ENCODE measurements at places on chromosomes 2 and 18.

GRCh38 chr18:68426731-68427315, 288.1 kb downstream of the TMX3 start:
- DNase-seq: no peak

DNA sequence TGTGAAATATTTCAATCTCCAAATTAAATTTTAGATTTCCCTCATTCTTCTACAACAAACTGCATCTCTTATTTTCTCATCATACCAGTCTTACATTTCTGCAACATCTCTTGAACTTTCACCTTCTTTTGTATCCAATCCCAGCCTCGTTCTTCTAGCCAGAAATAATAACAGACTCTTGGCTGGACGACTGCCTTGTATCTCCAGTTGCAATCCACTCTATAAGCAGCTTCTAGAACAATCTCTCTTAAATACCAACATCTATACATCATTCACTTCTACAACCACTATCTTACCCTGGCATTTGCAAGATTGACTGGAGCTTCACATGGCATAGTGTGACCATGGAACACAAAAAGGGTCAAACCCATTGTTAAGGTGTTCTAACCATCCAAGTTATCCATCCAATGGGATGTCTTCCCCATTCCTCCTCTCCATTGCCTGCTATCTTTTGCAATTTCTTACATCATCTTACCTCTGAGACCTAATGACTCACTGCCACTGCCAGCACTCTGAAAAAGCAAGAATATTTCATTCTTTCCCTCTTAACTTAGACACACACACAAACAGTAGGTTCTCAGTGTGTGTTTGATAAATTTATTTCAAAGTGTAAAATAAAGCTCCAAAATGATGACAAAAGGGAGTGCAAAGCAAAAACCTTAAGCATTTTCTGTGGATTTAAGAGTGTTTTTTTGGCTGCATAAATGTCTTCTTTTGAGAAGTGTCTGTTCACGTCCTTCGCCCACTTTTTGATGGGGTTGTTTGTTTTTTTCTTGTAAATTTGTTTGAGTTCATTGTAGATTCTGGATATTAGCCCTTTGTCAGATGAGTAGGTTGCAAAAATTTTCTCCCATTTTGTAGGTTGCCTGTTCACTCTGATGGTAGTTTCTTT, 145.6 kb downstream of the METTL4 start:
- DNase-seq: peak; percentile 36

DNA sequence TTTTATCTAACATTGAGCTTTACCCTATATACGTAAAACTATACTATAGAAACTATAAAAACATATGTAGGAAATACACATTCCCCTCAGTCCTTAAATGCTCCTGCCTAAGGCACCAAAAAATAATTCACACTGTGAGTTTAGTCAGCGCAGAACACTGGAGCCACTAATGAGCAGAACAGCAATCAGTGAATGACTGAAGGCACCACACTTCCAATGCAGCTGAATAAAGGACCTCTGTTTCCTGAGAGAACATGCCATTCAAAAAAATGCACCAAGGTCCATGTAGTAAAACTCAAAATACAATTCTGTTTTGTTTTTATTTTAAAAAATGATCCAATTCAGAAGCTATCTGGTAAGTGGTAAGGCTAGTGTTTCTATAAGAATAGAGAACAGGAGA, 1280.6 kb upstream of the NRXN1 start:
- no peak for DNase-seq

DNA sequence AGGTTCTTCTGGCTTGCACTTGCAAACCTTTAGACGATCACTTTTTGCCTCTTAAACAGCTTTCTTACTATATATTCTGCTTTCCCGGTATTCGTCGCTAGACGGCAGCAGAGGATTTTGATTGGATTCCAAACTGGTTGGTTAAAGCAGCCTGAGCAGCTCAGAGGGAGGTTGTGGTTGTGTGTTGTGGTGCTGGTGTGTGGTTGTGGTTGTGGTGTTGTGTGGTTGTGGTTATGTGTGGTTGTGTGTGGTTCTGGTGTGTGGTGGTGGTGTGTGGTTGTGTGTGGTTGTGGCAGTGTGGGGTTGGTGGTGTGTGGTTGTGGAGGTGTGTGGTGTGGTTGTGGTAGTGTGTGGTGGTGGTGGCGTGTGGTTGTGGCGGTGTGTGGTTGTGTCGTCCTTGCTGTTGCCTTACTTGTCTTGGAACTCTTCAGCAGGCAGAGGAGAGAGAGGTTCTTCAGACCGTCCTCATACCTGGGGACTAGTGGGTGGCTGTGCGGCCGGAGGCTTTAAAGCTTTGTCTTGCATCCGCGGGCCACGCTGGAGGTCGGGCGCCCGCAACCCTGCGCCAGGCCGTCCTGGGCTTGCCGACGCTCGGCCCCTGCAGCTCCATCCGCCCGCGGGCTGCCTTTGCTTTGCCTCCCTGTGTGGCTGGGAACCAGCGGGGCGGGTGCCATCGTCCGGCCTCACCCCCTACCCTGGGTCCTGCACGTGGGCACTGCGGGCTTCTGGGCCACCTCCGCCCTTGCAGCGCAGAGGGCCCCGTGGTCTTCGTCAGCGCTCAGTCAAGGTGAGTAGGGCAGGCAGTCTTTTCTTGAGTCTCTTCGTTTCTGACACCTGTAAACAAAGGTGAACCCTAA, 190.8 kb downstream of the ARHGAP28 start:
- DNase-seq: peak; percentile 81

DNA sequence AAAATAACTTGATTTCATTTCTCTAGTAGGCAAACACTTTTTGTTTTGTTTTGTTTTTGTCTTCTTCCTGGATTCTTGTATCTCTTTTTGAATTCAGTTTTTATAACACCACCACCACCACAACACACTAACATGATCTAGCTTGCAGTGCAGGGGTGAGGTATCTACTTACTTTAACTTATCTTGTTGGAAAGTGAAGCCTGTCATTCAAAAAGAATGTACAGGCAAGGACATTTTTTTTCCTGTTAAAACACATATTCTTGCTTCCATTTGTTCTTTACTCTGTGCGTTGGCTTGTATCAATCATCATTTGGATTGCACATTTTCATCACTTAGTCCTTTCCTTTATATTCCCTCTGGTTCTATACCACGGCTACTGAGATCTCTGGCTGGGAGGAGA, 824.2 kb downstream of the PLCL1 start:
- no peak for DNase-seq

DNA sequence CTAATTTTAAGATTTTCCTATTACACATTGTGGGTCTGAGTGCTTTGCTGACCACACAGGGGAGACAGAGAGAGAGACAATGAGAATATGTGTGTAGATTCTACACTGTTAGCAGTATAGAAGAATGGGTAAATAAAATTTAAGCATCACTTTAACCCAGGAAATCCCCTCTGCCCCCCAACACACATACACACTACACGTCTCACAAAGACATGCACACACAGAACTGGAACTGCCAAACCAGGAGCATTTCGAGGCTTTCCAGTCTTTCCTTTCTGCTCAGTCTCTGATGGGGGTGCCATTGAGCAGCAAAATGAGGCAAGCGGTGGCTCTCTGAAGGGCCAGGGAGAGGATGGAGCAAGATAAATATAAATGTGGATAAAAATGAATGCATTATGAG, 2.5 kb downstream of the MERTK start:
- DNase-seq: peak; percentile 66

DNA sequence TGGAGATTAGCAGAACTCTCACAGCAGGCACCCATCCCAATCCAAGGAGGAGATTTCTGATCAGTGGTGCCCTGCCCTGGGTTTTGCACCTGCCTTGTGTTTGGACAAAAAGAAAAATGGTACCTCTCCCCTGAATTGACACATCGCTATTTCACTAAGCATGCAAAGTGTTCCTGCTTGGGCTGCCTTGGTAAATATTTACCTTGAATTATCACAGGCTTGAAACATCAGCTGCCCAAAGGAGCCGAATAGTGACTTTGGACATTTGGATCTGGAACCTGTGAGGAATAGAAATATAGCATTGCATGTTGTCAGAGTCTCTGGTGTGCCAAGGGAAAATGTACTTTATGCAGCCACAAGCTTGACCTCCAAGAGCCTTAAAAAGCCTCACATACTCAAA, 926.4 kb upstream of the FANCL start:
- DNase-seq: no peak

DNA sequence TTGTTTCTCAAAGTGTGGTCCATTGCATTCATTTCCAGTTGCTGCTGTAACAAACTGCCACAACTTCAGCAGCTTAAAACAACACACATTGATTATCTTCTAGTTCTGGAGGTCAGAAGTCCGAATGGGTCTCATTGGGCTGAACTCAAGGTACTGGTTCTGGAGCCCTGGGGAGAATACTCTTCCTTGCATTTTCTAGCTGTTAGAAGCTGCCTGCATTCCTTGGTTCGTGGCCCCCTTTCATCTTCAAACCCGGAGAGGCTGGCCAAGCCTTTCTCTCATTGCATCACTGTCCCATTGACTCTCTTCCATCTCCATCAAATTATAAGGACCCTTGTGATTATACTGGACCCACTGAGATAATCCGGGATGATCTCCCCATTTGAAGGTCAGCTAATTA, 98.1 kb downstream of the SPATS2L start:
- no peak for DNase-seq

DNA sequence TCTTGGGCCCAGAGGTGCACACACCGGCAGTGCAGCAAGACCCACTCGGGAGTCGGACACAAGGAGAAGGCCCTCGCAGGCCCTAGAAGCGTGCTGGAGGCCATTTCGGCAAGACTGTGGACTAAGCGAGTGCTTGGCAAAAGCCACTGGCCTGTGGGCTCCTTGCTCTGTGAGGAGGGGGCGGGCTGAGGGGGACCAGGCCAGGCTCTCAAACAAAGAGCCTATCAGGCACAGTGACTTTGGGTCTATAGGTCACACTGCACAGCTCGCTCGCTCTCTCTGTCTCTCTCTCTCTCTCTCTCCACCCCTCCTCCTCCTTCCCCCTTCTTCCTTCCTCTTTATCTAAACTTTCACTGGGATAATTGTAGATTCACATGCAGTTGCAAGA, 23.6 kb upstream of the ZCCHC2 start:
- DNase-seq: peak; percentile 40

DNA sequence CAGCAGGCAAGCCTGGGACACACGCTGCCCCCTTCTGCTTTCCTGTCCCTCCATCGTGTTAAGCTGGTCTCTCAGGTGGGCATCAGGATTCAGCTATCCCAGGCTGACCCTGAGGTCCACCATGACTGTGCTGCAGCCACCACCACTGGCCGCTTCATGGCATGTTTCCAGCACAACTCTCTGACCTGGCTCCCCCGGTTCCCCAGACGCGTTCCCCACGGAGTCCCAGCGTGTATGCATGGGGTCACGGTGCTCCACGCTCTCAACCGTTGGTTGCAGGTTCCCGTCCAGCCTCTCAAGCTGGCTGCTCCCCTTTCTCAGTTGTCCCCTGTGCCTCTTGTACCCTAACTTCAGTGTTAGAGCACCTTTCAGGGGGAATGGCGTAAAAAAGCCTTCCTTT, 20.3 kb downstream of the HPCAL1 start:
- DNase-seq: no peak

GRCh38 chr2:184793176-184793575, 194.8 kb downstream of the ZNF804A start:
- no peak for DNase-seq

DNA sequence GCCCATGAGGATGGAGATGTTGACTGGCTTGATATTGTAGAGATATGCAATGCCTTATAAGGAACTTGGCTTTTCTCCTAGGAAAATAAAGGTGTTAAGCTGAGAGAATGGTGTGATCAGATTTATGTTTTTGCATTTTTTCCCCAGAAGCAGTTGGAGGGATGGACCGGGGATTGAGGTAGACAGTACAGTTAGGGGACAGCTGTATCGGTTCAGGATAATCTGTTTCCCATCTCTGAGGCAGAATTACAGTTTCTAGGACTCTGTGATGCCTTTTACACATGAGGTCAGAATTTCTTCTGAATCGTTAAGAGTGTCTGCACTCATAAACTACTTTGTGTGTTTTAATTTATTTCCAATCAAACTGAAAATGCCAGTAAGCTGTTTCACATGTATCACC, 261.5 kb downstream of the CYRIA start:
- DNase-seq: no peak

DNA sequence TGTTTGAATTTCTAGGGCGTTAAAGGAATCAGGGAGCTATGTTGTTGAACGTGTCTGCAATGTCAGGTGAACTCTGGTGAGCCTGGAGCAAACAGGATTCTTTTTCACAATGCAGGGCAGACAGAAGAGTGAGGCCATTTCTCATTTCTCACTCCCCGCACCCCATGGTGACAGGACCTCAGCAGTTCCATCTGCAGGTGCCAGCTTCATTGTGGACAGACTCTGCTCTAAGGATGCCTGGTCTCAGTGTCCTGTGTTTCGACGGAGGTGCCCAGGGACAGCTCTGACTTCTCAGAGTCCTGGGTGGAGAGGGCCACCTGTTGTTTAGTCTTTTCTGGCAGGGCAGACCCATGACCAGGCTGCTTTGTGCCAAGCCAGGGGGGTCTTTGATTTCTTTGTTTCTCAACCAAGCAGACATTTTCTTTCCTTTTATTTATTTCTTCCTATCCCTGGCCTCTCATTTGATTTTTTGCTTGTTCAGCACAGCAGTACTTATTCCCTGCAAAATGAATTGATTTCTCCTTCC, 201.5 kb downstream of the RNF144A start:
- no peak for DNase-seq

DNA sequence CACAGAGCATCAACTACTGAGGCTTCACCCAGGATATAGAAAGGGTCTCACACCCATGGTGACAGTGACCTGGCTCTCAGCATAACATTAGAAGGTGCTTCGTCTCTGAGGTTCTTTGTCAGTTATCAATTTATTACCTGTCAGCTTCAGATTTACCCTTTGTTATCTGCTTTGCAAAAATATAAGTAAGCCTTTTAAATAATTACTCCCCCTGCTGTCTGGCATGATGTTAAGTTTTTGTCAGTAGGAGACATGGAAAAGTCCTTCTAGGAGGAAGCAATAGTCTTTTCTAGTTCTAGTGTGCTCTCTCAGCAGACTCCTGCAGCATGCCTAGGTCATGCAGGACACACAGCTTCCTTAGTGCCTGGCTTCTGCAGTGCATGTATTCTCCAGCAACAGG, 149.9 kb downstream of the RDH14 start:
- DNase-seq: peak; percentile 7

GRCh38 chr2:111952871-111953452, 54.6 kb downstream of the MERTK start:
- DNase-seq: no peak

DNA sequence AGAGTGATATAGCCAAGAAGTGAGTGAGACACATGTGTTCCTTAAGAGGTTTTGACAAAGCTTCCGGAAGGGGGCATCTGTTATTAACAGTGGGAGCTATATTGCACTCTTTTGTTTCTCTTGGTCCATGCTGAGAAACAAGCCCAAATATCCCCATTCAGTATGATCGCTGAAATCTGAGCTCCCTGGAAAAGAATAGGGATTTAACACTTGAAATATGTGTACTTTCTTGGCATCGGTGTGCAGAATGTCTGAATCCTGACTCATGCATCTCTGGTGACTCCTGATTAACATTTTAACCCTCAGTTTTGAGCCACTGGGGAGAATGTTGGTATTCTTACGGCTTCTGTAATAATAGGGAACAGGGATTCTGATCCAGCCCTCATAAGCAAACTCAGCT, 448.1 kb downstream of the TSN start:
- no peak for DNase-seq

Data from OCI-M1 (cell line).